Central memory CD4-positive, alpha-beta T cell (primary cell): ENCODE measurements at places on chromosomes 2 and 18.

GRCh38 chr18:67508146-67508545 lies 8.4 kb downstream of the DSEL start:
- no peak for DNase-seq

- DNase-seq, result no peak
These were observed 44.7 kb downstream of the PID1 start for GRCh38 chr2:229226382-229226781.

DNA sequence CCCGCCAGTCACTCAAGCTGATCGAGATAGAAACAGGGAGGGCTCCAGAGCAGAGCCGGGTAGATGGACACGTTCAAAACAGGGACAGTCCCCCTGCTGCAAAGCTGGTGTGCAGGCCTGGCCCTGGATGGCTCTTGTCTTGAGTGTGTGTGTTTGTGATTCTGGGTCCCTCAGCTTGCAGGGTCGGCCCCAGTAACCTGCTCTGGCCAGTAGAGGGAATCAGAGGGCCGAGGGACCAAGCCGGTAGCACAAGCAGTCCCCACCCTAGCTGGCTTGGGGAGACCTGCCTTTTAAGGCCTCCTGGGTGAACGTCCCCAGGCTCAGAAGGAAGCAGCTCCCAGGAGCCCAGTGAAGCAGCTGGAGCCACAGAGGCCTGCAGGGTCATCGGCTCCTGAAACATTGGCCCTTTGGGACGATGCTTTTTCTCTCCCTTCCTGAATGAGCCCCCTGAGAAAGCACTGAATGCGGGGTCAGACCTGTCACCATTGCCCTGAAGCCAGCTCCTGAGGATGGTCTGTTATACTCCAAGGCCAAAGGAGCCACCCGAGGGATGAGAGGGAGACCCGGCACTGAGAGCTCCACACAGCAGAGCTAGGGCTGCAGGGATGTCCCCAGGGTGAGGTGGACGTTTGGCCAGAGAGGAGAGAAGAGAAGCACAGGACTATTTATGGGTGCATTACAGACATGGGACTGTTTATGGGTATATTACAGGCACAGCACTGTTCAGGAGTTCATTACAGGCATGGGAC lies 15.4 kb upstream of the MLPH start:
- no peak for DNase-seq

GRCh38 chr2:78120275-78120674 lies 598.1 kb upstream of the LRRTM4 start:
- no peak for DNase-seq

- no peak for DNase-seq
These were observed 282.6 kb downstream of the CPS1 start for GRCh38 chr2:210839034-210839433.
